ENCODE measurements at places on chromosomes 16 and 17.

- no peak for DNase-seq
These were observed 12.5 kb downstream of the ARHGAP23 start for GRCh38 chr17:38440614-38441397.

- DNase-seq, result no peak
These were observed 16.9 kb downstream of the EARS2 start for GRCh38 chr16:23539984-23540816.

GRCh38 chr16:29900888-29901606 lies 759 bp downstream of the ASPHD1 start:
- DNase-seq, result no peak

GRCh38 chr17:3659541-3660111 lies 8.8 kb downstream of the TAX1BP3 start:
- DNase-seq, result no peak

GRCh38 chr16:66372078-66372897 lies 5.8 kb downstream of the CDH5 start:
- no peak for DNase-seq

GRCh38 chr17:4313221-4314114 lies 49.7 kb upstream of the ANKFY1 start:
- no peak for DNase-seq

DNA sequence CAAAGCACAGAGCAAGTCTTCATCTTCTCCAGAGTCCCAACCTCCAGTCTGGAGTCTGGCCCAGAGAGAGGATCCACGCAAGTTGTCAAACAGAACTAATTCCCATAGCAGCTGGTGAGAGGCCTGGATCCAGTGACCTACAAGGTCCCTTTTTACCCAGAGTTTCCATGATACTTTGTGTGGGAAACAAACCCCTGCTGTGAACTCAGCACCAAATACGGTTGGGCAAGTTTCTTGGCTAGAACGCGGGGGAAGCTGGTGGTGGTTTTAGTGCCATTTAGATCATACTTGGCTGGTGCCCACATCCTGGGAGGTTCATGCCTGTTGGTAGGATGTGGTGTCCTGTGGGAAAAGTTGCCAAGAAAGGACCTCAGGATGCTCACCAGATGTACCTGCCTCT lies 18.1 kb downstream of the TMC7 start:
- no peak for DNase-seq
